Liver (tissue), 10 donors: ENCODE measurements at places on chromosomes 3 and 15. TPM values are rescaled to one million over a fixed set of nuclear protein-coding genes. Genes with fewer than 3 reads are reported as not detected.

DNA sequence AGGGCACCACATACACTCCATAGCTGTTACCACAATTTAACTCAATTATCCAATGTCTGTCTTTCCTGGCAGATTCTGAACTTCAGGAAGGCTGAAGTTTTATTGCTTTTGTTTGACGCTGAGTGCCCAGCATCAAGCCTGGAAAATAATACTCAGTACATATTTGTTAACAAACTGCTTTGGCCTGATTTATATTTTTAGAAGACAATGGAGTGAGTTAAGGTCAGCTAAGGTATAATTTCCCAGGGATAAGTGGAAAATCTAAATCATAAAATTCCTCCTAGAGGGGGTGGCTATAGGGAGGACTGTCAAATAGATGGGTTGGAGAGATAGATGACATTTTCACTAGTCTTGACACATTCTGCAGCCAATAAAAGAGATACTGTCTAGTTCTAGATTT, 659.4 kb upstream of the ADAMTS9 start:
- DNase-seq: no peak

DNA sequence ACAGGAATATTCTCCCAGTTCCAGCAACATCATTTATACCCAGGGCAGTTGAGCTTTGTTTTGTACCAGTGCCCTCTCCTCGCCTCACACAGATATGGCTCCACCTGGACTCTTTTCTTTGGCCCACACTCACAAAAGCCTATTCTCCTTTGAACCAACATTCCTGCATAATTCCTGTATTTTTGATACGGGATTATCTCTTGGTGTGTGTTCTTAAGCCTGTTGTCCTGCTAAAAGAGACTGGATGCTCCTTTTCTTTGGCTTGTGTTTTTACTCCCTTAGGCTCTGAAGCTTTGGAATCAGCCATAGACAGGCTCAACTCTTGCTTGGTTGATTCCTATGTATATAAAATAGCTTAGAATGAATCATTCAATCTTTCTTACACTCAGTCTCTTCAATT, 305.4 kb upstream of the SATB1 start:
- no peak for DNase-seq

GRCh38 chr15:98700519-98700918, 52.2 kb downstream of the IGF1R start:
- DNase-seq: no peak

IL20RB gene
- 0.53 TPM for polyA plus RNA-seq

DNA sequence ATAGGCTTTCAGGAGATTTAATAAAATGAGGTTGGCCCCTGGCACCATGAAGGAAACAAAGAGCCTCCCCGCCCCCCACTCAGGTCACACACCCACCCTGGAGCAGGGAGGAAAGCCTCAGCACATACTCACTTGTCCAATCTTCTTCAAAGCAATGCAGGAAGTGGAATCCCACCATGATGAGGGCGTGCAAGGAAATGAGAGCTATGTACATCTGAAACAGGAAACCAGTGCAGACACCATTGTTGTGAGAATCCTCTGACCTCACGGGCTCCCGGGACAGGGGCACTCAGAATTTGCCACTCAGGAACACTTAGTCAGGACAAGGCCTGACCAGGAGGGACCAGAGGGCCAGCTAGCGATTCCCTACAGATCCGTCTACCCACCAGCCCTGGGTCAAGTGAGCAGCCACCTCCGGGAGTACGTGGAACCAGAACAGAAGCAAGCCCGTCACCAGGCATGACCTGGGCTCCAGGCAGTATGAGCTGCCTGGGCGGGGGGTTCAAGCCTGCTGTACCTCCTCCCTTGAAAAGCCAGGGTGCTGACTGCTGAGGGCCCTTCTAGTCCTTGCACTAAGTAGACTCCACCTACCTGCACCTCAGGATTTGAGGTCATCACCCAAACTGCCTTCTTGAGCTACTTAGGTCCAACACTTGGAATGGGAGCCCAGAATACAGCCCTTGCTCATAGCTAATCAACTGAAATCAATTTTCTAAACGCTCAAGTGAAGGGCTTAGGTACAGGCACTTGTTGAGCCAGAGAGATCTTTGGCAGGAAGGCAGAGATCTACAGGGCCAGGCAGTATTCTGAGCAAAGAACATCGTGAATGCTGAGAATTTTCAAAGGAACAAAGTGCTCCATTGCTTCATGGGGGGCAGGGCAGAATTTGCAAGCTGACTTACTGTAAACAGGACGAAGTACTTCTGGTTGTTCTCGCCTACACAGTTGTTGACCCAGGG, 42.7 kb downstream of the ZDHHC3 start:
- no peak for DNase-seq

RASL12 gene
- 0.57 TPM for polyA plus RNA-seq

DNA sequence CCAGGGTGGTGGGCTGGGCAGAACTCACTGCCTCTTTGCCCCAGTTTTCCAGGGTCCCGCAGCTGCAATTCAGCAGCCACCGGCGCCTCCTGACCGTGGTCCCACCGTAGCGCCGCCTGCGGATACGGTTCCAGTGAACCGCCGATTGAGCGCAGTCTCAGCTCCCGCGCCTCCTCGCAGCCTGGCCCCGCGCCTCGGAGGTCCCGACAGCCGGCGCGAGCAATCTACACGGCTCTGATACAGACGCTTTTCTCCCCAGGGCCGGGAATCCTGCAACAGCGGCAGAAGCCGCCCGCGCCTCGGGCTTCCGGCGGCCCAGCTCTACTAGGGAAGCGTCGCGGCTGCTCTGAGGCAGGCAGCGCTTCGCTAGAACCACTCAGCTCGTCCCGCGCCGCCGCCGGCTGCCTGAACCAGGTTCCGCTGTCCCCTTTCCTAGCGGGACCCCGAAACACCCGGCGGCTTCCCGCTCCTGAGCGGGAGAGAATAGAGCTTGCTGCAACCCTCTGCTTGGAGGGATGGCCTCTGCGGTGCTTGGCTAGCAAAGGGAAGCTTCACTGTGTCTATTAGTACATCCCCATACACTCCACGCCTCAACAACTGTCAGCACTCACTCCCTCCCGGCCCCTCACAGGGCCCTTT, 3.1 kb downstream of the FOXL2NB start:
- DNase-seq: no peak

DNA sequence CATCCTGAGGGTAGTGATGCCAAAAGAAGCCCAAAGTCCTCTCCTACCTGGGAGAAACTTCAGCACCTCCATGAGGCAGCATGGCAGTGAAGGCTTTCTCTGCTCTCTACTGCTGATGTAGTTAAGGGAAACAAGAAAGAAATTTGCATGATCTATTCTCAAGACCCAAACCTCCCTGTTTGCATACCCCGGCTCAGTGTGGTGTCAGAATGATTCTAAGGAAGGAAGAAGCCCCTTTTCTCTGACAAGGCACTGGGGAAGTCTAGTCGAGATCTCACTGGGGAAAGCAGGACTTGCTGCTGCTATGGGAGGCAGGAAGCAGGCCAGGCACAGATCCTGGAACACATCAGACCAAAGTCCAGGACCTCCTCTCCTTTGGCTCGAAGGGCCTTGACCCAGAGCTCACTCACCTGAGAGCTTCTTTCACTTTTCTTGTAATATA, 89.4 kb upstream of the ICE2 start:
- DNase-seq: no peak

PLCL2 gene
- polyA plus RNA-seq: 1.5 TPM

KY gene
- polyA plus RNA-seq: not detected

GRCh38 chr3:15634671-15635070, 33.1 kb downstream of the BTD start:
- DNase-seq: no peak

DNA sequence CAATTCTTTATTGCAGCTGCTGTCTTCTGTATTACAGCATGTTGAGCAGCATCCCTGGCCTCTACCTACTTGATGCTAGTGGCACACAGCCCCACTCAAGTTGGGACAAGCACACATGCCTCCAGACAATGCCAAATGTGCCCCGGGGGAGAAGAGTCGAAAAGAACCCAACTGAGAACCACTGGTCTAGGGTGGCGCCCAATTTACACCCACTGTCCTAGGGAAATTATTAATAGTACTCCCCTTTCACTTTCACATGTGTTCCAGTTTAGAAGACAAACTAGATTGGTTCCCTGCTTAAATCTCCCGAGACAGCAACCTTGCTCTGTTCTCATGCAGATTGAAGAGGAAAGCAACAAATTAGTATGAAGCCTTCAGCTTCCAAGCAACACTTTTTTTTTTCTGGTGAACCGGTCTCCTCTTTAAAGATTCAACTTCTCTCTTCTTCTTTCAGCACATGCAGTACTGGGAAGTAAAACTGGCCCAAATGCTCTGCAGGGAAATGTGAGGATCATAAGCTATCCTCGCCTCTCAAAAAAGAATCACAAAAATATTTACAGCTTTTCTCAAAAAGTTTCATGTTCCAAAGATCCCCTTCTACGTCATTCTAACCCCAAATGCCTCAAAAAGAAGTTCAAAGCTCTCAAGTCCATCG, 823.9 kb upstream of the CFAP20DC start:
- DNase-seq: no peak

SATB1 gene
- 6.7 TPM for polyA plus RNA-seq

GRCh38 chr3:129504471-129505100, 23.9 kb upstream of the RHO start:
- DNase-seq: no peak

DNA sequence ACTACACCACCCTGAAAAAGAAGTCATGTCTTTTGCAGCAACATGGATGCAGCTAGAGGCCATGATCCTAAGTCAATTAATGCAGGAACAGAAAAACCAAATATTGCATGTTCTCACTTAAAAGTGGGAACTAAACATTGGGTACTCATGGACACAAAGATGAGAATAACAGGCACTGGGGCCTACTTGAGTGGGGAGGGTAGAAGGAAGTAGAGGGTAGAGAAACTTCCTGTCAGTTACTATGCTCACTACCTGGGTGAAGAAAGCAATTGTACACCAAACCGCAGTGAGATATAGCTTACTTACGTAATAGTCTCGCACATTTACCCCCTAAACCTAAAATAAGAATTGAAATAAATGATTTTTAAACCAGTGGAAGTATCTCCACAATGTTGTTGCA, 480.5 kb upstream of the ARRDC4 start:
- DNase-seq: no peak

DNA sequence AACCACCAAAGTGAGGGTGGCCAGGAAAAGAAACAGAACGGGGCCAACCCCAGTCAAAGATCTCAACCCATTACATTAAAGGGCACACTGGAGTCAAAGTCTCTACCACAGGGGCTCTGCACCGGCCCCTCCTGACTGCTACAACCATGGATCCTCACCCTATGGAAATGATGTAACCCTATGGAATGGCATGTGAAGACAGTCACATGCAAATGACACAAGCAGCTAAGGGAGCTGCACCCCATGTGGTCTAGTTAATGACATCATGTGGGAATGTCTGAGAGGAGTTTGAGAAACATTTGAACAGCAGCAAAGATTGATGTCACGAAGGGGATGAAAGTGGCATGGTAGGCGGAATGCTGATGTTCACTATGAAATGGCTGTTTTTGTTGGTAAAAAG, 298.2 kb upstream of the SLCO3A1 start:
- DNase-seq: no peak

GRCh38 chr15:69150841-69151240, 9.6 kb upstream of the GLCE start:
- no peak for DNase-seq

GRCh38 chr3:105367063-105367405, 325 bp downstream of the ALCAM start:
- DNase-seq: no peak

REC114 gene
- not detected for polyA plus RNA-seq
